ENCODE measurements at places on chromosomes 11 and 22.

DNA sequence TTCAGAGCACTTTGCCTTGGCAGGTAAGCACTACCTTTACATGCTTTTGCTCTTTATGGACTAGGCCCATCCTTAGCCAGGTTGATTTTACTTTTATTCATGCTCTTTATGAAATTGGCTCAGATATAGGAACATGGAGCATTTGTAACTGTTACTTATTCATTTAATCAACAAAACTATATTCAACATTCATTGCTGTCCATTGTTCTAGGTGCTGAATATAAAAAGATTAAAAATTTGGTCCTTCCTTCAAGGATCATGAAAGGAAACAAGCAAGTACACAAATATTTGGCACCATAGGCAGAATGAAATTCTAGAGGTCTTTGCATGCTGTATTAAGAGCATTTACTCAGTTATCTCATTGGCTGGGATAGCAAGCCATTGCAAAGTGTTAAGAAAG is 161.9 kb upstream of the TTC12 start:
- DNase-seq = no peak

DNA sequence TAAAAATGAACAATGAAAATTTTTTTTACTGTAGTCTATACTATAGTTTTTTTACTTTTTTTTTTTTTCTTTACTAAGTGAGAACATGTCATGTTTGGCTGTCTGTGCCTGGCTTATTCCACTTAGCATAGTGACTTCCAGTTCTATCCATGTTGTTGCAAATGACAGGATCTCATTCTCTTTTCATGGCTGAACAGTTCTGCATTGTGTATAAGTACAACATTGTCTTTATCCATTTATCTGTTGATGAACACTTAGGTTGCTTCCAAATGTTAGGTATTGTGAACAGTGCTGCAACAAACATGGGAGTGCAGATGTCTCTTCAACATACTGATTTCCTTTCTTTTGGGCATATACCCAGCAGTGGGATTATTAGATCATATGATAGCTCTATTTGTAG is 88.1 kb upstream of the CCDC90B start:
- DNase-seq = no peak

DNA sequence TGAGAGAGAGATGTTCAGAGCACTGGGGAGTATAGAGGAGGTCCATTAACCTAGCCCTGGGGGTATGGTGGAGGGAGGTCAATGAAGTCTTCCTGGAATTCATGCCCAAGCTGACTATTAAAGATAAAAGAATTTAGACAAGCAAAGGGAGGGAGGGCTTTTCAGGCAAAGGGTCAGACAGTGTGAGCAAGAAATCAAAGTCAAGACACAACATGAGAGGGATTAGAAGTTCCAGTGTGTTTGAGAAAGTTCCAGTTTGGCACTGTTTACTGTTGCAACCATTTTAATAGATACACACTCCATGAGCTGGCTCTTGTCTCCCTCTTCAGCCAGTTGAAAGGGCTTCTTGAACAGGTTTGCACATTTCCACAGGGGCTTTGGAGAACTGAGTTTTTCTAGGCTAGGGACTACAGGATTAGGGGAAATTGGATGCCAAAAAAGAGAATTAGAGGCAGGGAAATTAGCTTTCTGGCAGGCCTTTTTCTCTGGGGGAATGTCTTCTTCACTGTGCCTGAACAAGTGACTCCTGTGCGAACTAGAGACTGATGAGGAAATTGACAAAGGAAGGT is 14.7 kb upstream of the NNMT start:
- DNase-seq = no peak

GRCh38 chr11:117840881-117841550 is 16.5 kb upstream of the FXYD2 start:
- DNase-seq = no peak

DNA sequence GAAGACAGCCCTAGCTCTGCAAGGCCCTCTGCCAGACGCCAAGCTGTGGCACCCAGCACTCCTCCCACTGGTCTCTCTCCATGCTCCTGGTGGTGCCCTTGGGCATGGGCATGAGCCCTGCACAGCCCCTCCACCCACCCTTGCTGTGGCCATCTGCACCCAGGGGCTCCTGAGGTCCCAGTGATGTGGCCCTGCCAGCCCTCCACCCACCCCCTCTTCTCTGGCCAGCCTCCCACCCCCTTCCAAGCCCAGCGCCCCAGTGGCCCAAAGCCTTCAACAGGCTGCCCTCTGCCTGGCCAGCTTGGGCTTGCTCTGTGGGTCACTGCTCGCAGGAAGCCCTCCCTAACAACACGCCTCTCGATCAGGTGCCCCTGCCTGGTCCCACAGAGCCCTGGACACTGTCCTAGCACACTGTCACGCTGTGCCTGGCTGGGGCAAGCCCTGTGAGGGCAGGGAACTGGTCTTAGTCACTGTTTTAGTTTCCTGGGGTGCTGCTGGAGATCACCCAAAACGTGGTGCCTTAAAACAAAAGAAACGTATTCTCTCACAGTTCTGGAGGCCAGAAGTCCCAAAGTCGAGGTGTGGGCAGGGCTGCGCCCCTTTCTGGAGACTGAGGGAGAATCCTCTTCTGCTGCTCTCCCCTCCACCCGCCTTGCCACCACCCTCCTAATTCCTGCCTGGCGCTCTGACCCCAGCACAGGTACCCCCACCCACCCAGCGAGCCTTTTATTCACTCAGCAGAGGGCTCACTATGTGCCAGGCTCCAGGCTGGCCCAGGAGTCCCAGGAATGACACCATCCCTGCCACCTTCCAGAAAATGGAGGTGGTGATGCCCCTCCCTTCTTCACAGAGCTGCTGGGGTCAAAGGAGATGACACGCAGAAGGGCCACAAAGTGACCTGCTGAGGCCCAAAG is 14.7 kb downstream of the SULT4A1 start:
- DNase-seq = no peak

DNA sequence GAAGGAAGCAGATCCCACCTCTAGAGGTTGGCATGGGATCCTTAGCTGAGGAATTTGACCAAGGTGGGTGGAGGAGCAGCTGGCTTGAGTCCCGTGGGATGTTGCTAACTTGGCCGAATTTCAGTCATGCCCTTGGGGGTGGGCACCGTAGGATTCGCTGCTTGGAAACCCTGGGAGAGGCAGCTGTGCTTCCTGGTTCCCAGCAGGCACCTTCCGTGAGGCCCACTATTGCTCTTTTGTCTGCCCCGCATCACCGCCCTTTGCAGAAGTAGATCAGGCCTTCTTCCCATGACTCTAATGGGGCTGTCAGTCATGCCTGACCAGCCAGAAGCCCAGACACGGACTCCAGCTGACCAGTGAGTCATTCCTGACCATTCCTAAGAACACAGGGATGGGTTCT is 292.3 kb upstream of the SYN3 start:
- DNase-seq = no peak

DNA sequence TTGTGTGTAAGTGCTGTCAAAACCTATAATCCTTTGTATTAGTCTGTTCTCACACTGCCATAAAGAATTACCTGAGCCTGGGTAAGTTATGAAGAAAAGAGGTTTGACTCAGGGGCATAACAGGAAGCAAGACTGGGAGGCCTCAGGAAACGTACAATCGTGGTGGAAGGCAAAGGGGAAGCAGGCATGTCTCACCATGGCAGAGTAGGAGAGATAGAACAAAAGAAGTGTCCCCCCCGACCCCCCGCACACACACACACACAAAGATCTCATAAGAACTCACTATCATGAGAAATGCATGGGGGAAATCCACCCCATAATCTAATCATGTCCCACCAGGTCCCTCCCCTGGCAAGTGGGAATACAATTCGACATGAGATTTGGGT is 2.3 kb upstream of the USP28 start:
- DNase-seq = no peak

- no peak for DNase-seq
Observed at GRCh38 chr11:69497221-69497787, 15.8 kb downstream of the LINC01488 start.

GRCh38 chr11:8731647-8732323 is 49.2 kb downstream of the RPL27A start:
- no peak for DNase-seq

- DNase-seq = no peak
Observed at GRCh38 chr11:10622957-10623791, 54.7 kb upstream of the LYVE1 start.

DNA sequence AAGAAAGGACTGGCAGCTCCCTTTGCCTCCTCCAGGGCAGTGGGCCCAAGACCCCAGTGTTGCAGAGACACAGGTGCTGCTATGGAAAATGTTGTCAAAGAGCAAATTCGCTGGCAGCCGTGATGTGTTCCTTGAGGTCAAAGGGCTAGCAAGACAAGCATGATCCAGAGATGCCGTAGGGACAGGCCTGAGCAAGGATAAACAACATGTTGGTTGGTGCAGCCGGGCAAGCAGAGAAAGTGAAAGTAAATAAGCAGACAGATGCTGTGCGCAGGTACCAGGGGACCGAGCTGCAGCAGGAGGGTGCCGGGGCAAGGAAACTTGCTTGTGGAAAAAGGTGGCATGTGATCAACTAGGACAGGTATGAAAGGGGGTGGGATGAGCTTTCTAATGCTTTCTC is 125.5 kb upstream of the NECTIN1 start:
- DNase-seq = no peak

All from stimulated activated CD4-positive, alpha-beta T cell treated with anti-CD3 and anti-CD28 coated beads, Interleukin-1b, Interleukin-23, amount 100 ng/mL, for 1 hour (primary cell).